ENCODE measurements at places on chromosomes 2 and 18.

DNA sequence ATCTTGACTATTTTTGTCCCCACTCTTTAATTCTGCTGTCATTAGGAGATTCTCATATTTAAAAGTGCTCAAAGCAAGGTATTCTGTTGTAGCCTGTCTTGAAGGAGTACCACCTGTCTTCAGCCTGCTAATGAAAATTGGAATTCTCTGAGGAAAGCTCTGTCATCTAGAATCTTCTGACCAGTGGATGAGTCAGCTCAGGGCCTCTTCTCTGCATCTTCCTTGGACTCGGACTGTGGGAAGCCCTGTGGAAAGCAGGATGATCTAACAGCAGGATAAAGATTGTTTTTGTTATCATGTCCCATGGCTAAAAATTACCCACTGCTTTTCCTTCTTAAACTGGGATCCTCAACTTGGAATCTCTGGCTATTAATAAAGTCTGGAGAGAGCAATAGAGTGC lies 18.7 kb upstream of the TMEM200C start:
- no peak for DNase-seq

GRCh38 chr2:156385242-156385641 lies 50.9 kb upstream of the GPD2 start:
- DNase-seq: peak; percentile 31

GRCh38 chr2:60509066-60509465 lies 44.4 kb downstream of the BCL11A start:
- no peak for DNase-seq

GRCh38 chr2:183250061-183250460 lies 125.8 kb downstream of the NUP35 start:
- no peak for DNase-seq

GRCh38 chr2:86284401-86284841 lies 53.0 kb downstream of the REEP1 start:
- no peak for DNase-seq

- no peak for DNase-seq
Measured at GRCh38 chr2:219551441-219552381, 7.9 kb downstream of the TMEM198 start.

- DNase-seq: no peak
Measured at GRCh38 chr18:56641714-56642337, 3.4 kb upstream of the TXNL1 start.

DNA sequence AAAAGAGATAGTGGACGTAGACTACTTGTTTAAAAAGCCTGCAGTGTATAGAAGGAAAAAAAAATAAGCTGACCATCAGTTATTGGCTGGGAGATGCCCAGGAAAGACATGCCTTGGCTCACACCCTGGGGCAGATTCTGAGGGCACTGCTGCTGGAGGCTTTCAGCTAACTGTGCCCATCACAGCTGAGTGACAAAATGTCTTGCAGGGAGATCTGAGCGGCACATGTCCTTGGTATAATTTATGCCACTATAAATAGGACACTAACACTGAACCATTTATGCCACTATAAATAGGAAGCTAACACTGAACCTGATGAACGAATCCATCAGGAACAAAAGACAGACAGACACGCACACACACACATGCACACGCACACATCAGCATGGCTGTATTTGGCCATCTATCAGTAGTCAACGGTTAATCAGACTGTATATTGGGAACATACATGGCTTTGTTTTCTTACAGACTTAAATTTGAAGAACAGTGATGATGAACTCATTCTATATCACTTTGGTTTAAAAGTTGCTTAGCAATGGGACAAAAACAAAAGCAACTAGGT lies 68.2 kb upstream of the NOSTRIN start:
- no peak for DNase-seq

DNA sequence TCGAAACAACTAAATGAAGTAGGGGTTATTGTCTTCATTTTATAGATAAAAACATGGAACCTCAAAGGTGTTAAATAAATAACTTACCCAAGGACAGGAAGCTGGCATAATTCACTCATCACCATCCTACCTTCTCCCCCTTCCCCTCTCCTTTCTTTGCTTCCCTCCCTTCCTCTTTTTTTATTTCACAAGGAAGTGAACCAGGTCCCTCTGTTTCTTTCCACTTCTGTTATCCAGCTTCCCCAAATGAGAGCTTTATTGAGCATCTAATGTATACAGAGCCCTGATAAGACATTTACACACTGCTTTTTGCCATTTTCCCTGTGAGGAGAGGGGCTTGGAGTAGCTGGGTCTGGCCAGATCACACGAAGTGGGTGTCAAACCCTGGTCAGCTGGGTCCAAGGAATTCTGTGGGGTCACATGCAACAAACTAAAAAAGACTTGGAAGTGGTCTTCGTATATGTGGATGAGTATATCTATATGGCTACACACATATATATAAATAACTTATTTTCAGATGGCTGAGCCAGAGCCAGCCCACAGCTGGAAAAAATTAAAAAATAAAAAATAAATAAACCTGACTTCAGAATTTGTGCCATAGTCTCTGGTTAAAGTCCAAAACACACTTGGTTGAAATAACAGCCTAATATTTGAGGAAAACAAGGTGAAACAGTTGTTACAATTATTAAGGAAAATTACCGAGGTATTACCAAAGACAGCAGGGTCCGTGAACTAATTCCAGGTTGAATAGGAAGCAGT lies 49.3 kb upstream of the FOSL2 start:
- no peak for DNase-seq

DNA sequence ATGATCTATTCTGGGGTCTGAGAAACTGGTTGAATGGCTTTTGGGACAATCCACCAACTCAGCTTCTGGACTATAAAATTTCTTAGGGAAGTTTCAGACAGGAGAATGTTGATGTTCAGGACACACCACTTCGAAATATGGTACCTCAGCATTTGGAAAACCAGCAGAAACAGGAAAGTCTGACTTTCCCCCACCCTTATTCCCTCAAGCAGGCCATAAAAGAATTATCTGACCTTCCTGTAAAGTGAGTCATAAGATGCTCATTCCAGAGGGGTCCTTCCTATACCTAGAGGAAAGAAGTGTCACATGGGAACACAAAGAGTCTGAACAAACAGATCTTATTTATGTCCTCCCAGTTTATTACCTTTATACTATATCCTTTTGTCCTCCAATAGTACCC lies 415.0 kb downstream of the CPS1 start:
- no peak for DNase-seq

DNA sequence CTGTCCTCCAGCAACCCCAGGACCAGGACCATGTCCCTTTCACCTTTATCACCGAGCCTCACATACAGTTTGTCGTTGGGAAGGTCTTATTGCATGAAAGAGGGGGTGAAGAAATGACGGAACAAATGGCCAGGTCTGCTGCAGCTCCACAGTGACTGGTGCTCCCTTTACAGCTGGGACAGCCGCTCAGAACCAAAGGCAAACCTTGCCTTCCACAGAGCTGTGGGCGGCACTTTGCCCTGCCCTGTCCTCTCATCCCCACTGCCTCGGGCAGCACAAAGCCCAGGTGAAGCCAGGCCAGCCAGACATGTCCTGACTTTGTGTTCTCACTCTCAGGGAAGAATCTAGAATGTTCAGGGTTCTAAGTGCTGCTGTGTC lies 961 bp downstream of the GPR55 start:
- no peak for DNase-seq

- no peak for DNase-seq
Measured at GRCh38 chr2:96534701-96535181, 1.8 kb upstream of the ARID5A start.

GRCh38 chr18:80145196-80145804 lies 36.2 kb downstream of the ADNP2 start:
- DNase-seq: no peak

DNA sequence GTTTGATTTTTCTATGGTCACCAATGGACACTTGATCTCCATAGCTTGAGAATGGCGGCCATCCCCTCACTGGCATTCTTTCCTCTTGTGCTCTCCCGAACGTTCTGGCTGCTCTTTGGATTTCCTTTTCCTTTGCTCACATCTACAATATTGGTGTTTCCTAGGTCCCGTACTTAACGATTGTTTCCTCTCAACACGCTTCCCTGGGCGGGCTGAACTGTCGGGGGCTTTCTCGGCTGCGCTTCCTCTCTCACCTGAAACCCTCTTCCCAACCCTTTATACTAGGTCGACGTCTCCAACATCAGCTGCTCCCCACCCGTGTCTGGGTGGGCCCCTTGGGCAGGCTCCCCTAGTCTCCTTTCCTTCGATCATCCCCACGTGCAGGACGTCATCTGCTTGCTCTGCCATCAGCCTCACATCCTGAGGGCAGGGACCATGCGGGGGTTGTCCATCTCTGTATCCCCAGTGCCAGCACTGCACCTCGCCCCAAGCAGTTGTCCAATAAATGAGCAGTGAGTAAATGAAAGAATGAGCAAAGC lies 634 bp upstream of the DIS3L2 start:
- no peak for DNase-seq

DNA sequence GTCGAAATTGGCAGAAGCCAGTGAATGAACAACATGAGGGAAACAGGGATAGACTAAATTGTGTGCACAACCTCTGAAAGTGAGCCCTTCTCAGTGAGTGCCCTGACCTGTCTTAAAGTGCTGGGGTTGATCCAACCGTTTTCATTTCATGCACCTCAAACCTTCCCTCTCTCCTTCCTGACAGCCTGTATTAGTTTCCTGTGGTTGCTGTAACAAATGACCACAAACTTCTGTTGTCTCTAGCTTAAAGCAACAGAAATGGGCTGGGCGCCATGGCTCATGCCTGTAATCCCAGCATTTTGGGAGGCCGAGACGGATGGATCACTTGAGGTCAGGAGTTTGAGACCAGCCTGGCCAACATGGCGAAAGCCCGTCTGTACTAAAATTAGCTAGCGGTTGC lies 48.8 kb upstream of the PPP1CB start:
- DNase-seq: no peak

DNA sequence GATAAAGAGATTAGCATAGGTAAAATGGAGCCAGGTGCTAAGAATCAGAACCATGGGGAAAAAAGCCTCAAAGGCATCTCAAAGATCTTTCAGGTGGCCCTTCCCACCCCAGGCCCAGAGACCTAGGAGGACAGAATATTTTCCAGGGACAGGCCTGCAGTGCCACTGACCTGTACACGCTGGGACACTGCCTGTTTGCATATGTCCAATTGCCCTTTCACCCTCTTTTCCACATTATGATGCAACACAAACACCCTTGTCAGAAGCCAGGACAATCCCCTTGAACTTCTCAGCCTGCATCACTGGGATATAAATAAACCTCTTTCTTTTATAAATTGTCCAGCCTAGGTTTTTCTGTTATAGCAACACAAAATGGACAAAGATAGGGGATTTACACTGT lies 419.1 kb downstream of the TRIB2 start:
- no peak for DNase-seq

- DNase-seq: no peak
Measured at GRCh38 chr18:35397976-35398375, 20.8 kb upstream of the ZNF396 start.

DNA sequence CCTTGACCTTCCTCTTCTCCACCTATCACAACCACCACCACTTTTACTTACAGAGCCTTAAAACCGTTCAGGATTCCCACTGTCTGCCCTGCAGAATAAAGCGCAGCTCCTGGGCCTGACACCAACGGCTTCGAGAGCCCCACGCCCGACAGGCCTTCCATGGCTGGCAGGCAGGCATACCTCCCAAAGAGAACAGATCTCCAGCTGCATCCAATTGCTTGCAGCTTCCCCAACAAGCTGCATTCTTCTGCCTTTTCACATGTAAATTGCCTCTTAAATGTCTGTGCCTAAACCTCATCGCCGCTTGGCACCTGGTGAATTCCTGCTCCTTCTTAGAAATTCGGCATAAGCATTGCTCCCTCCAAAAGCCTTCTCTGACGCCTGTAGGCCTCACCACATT lies 31.5 kb upstream of the FAM124B start:
- DNase-seq: no peak

DNA sequence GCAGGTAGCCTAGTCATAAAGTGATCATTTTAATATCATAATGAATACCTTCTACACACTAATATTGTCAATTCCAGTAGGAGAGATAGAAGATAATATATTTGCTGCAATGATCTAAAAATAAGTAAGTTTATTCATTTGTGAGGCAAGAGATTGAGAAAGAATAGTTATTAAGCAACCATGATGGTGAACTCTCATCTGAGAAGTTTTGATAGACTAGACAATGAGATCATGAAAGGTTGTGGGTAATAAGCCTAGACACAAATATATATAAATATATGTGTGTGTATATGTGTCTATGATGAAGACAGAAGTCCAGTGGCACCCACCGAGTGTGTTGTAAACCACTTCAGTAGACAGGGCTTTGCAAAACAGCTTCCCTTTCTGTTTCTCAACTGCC lies 181.0 kb upstream of the CHST9 start:
- no peak for DNase-seq

DNA sequence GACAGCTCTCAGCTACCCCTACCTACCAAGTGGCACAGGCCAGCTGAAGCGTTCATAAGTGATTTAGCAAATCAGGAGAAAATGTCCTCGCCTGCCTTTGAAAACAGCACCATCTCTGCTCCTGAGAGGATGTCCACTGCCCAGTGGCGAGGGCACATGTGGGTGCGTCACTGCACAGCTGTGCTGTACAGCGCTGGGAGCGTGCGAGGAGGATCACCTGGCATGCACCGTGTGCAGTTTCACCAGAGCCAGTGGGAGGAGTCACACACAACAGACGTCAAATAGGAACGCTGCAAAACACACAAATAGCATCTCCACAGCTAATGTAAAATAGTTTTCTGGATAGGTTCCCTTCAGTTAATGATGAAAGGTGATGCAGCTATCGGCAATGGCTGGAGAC lies 154.1 kb downstream of the HDAC4 start:
- DNase-seq: no peak

GRCh38 chr2:110107092-110108079 lies 8.2 kb downstream of the MALL start:
- no peak for DNase-seq

- DNase-seq: no peak
Measured at GRCh38 chr2:99756059-99756458, 266.2 kb upstream of the REV1 start.

- DNase-seq: peak; percentile 86
Measured at GRCh38 chr2:241620419-241620769, 16.6 kb downstream of the THAP4 start.

DNA sequence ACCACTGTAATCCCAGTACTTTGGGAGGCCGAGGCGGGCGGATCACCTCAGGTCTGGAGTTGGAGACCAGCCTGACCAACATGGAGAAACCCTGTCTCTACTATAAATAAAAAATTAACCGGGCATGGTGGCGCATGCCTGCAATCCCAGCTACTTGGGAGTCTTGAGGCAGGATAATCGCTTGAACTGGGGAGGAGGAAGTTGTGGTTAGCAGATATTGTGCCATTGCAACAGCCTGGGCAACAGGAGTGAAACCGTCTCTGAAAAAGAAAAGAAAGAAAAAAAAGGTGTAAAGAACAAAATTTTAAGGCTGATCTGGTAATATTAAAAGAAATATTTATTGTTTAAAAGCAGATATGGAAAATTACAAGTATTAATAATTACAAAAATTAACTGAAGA lies 29.7 kb downstream of the ZNF804A start:
- no peak for DNase-seq

DNA sequence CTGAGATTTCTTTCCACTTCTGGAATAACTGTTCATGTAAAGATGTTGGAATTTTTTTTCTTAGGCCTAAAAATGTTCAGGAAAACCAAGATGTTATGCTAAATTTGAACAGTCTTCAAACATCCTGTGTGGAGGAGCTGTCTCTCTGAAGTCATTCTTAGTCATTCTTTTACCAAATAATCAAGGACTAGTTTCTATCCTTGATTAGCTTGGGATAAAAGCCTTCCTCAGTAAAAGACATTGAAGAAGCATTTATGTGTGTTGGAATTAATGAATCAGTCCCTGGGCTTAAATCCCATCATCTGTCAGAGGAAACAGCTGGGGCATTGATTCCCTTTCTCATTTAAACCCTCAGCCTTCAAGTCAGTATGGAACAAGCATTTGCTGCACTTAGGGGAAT lies 300.1 kb upstream of the NXPH2 start:
- DNase-seq: no peak
